H7 (cell line): ENCODE measurements at places on chromosomes 12 and 14. TPM values are rescaled to one million over a fixed set of nuclear protein-coding genes. Genes with fewer than 3 reads are reported as not detected.

Gene GNG2
- 4.7 and 5.9 TPM in 2 replicates for total RNA-seq

Gene CD69
- not detected in 2 replicates for total RNA-seq

Gene KRT73
- not detected in 2 replicates for total RNA-seq

Gene ST8SIA1
- 1.5 and 1.7 TPM in 2 replicates for total RNA-seq

Gene NINJ2
- 0.74 and 2.6 TPM in 2 replicates for total RNA-seq

Gene SLC15A4
- total RNA-seq, result 32.8 and 35.0 TPM in 2 replicates

Gene ANKS1B
- 3.4 and 3.5 TPM in 2 replicates for total RNA-seq

Gene IL31
- not detected in 2 replicates for total RNA-seq

Gene OGFOD2
- total RNA-seq, result 17.8 and 23.4 TPM in 2 replicates

Gene BATF
- not detected in 2 replicates for total RNA-seq

Gene ARG2
- total RNA-seq, result 32.1 and 40.9 TPM in 2 replicates

Gene DHRS1
- total RNA-seq, result 13.5 and 18.8 TPM in 2 replicates

Gene SLC6A13
- total RNA-seq, result not detected in 2 replicates

Gene BCL11B
- total RNA-seq, result 5.7 and 6.1 TPM in 2 replicates

Gene CABP1
- total RNA-seq, result 4.4 and 6.0 TPM in 2 replicates

Gene NAV3
- total RNA-seq, result 0.14 and 4.2 TPM in 2 replicates

Gene POTEG
- not detected in 2 replicates for total RNA-seq

Gene DAO
- not detected in 2 replicates for total RNA-seq

Gene TAS2R46
- 0.37 and 0.87 TPM in 2 replicates for total RNA-seq

Gene CLEC2A
- total RNA-seq, result not detected in 2 replicates

Gene OVCH1
- not detected in 2 replicates for total RNA-seq

Gene DPY19L2
- 1.3 and 1.7 TPM in 2 replicates for total RNA-seq

Gene EMP1
- 0.44 and 0.48 TPM in 2 replicates for total RNA-seq

Gene P2RX2
- total RNA-seq, result 0.15 and 0.28 TPM in 2 replicates

Gene FITM1
- total RNA-seq, result not detected in 2 replicates

Gene FGF6
- total RNA-seq, result not detected in 2 replicates

Gene GLS2
- 2.2 and 5.5 TPM in 2 replicates for total RNA-seq

Gene NOVA1
- total RNA-seq, result 4.7 and 6.9 TPM in 2 replicates

Gene CGRRF1
- 9.1 and 17.7 TPM in 2 replicates for total RNA-seq

Gene RNF212B
- 0.24 TPM in 1 of 2 replicates, not detected in the other for total RNA-seq

Gene PGAM5
- 125 and 161 TPM in 2 replicates for total RNA-seq

Gene CDK4
- total RNA-seq, result 234 and 275 TPM in 2 replicates

Gene RBP5
- 1.9 and 2.6 TPM in 2 replicates for total RNA-seq

Gene IFNG-AS1
- total RNA-seq, result not detected in 2 replicates

Gene PRH2
- total RNA-seq, result 0.21 TPM in 1 of 2 replicates, not detected in the other

Gene UBR7
- 42.2 and 45.7 TPM in 2 replicates for total RNA-seq

Gene OR10G2
- not detected in 2 replicates for total RNA-seq

Gene VSX2
- total RNA-seq, result not detected in 2 replicates

Gene POLE2
- total RNA-seq, result 30.8 and 36.5 TPM in 2 replicates

Gene GCN1
- total RNA-seq, result 119 and 130 TPM in 2 replicates

Gene C3AR1
- not detected in 2 replicates for total RNA-seq

Gene SLC25A21
- total RNA-seq, result 7.7 and 8.1 TPM in 2 replicates

Gene KRT75
- not detected in 2 replicates for total RNA-seq

Gene CNOT2
- 83.3 and 104 TPM in 2 replicates for total RNA-seq

Gene C12orf56
- 1.4 and 1.8 TPM in 2 replicates for total RNA-seq

Gene SLC6A15
- total RNA-seq, result 26.4 and 27.0 TPM in 2 replicates

Gene CDH24
- total RNA-seq, result 9.7 and 12.3 TPM in 2 replicates

Gene PLEKHG7
- total RNA-seq, result not detected in 2 replicates

Gene BBOF1
- 0.31 and 0.44 TPM in 2 replicates for total RNA-seq

Gene TROAP
- 46.1 and 48.0 TPM in 2 replicates for total RNA-seq

Gene BMAL2
- total RNA-seq, result 13.0 and 13.9 TPM in 2 replicates

Gene KRT83
- total RNA-seq, result 0.10 TPM in 1 of 2 replicates, not detected in the other

Gene DPF3
- 0.55 and 0.59 TPM in 2 replicates for total RNA-seq
